ENCODE measurements at places on chromosomes 2 and 18.

DNA sequence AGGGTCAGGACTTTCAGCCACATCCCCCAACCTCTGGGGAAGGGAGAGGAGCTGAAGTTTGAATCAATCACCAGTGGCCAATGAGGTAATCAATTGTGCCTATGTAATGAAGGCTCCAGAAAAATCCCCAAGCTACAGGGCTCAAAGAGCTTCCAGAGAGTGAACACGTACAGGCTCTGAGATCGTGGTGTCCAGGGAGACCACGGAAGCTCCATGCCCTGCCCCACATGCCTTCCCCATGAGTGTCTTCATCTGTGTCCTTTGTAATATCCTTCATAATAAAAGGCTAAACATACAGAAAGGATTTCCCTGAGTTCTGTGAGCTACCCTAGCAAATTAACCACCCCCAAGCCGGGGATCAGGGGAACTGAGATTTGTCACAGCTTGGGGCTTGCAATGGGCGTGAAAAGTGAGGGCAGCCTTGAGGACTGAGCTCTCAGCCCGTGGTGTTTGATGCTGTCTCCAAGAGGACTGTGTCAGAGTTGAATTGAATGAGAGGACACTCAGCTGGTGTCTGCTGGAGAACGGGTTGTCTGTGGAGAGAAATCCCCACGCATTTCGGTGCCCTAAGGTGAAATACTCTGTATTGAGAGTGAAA lies 25.5 kb upstream of the TUBB6 start:
- DNase-seq = no peak

GRCh38 chr2:215896921-215897320 lies 116.4 kb downstream of the MREG start:
- no peak for DNase-seq

- DNase-seq = no peak
Measured at GRCh38 chr2:8421658-8422449, 260.0 kb upstream of the ID2 start.

- DNase-seq = no peak
Measured at GRCh38 chr2:204416236-204416635, 129.0 kb upstream of the PARD3B start.

- no peak for DNase-seq
Measured at GRCh38 chr2:98615481-98615880, 7.1 kb downstream of the UNC50 start.

GRCh38 chr2:190459881-190460280 lies 51.7 kb downstream of the MFSD6 start:
- no peak for DNase-seq

- no peak for DNase-seq
Measured at GRCh38 chr18:11905613-11906012, 2.5 kb downstream of the MPPE1 start.

DNA sequence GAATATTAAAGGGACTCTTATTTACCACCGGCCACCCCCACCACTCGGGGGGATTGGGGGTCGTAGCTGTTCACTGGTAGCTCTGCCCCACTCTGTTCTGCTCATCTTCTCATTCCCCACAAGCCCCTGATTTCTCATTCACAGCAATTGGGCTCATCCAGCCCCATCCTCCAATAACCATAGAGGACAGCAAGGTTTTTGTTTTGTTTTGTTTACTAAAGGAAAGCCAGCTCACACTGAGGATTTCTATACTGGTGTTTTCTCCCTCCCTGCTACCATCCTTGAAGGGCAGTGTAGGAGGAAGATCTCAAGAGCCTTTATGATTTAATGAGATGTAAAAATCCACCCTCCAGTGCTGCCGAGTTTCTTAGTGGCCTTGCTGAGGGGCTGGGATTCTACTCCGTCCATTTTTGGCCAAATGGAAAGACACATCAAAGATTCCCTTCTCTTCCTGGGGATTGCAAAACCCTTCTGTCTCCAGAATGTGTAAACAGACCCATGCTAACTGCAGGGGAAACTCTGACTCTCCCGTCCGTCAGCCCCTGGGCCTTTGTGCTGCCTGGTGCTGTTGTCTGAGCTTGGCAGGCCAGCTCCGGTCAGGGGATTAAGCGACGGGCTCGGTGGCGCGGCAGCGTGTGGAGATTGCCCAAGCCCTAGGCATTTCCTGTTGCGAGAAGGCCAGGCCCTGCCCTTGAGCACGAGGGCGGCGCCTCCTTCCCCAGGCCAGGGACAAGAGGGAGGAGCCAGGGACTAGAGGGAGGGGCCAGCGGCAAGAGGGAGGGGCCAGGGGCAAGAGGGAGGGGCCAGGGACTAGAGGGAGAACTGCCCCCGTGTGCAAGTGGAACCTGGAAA lies 165.0 kb downstream of the ANTXR1 start:
- DNase-seq = peak; percentile 85

DNA sequence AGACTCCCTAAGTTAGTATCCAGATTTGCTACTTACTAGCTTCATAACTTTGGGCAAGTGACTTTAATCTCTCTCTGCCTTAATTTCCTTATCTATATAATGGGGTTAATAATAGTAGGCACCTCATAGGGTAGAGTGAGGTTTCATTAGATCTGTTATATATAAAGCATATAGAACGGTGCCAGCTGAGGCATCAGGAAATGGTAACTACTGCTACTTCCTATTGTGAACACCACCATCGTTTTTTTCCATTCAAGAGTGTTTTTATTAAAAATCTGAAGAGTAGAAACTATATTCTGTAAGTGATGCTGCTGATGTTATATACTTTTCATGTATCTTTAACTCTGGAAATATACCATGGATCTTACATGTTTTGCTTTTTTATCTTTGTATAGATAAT lies 44.3 kb downstream of the MALT1 start:
- no peak for DNase-seq

- no peak for DNase-seq
Measured at GRCh38 chr2:197904446-197904845, 100.1 kb downstream of the PLCL1 start.

DNA sequence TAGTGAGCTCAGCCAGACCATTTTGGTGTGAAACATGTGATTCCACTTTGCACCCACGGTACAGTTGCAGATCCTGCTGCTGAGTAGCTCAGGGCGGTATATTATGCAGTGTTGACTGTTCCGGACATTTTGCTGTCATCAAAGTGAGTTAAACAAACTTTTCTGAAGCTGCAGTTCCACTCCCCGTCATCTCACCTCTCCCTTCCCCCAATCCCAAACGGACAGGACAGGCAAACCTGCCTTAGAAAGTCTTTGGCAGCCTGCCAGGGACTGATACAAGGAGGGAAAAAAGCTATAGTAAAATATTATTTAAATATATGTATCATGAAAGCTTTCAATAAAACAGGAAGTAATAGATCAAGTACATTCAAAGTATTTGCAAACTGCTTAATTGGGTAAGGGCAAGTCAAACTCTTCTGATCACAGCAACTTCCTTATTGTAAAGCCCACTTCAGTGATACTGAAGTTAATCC lies 35.5 kb upstream of the SP5 start:
- no peak for DNase-seq
